Mammary microvascular endothelial cell (primary cell): ENCODE measurements at places on chromosomes 2 and 18. TPM values are rescaled to one million over a fixed set of nuclear protein-coding genes. Genes with fewer than 3 reads are reported as not detected.

The CCDC85A gene
- 10.7 and 12.7 TPM in 2 replicates for total RNA-seq

The MPP4 gene
- total RNA-seq: 8.3 and 13.2 TPM in 2 replicates

The AFF3 gene
- 0.49 and 0.80 TPM in 2 replicates for total RNA-seq

The LYPD6B gene
- not detected in 2 replicates for total RNA-seq

The INHBB gene
- 0.05 and 0.07 TPM in 2 replicates for total RNA-seq

The GKN2 gene
- 0.20 TPM in 1 of 2 replicates, not detected in the other for total RNA-seq

The FEV gene
- total RNA-seq: not detected in 2 replicates

The PIEZO2 gene
- total RNA-seq: 9.5 and 23.7 TPM in 2 replicates

The L3MBTL4 gene
- 1.00 and 2.9 TPM in 2 replicates for total RNA-seq

The IL37 gene
- not detected in 2 replicates for total RNA-seq

The ZAP70 gene
- 0.53 TPM in 1 of 2 replicates, not detected in the other for total RNA-seq

The UGT1A5 gene
- total RNA-seq: not detected in 2 replicates

The NEURL3 gene
- 0.34 and 1.7 TPM in 2 replicates for total RNA-seq

The GPD2 gene
- 39.7 and 46.2 TPM in 2 replicates for total RNA-seq

The RAB27B gene
- total RNA-seq: under 0.01 and 0.25 TPM in 2 replicates

The C2orf72 gene
- not detected in 2 replicates for total RNA-seq

The DSG4 gene
- not detected in 2 replicates for total RNA-seq
